ENCODE measurements at places on chromosomes 3 and 15.

DNA sequence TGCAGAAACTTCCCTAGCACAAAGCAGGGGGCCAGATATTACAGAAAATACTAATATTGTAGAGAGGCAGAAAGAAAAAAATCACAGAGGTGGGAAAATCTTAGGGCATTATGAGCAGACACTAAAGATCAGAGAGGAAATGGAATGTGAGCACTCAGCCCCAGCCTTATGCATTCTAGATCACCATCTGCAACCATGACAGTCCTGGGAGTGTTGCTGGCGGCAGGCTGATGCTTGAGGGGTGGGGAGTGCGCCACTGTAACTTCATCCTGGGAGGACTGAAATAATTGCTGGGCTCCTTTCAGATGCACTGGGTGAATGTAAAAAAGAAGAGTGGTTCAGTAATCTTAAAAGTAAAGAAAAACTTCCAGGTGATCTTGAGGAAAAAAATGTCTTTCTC, 427.6 kb upstream of the SEMA6D start:
- DNase-seq = no peak

- DNase-seq = peak; percentile 13
These were observed 95.3 kb downstream of the SLC49A4 start for GRCh38 chr3:122890077-122890719.

- DNase-seq = no peak
These were observed 460.8 kb downstream of the ROBO2 start for GRCh38 chr3:77500721-77501120.

DNA sequence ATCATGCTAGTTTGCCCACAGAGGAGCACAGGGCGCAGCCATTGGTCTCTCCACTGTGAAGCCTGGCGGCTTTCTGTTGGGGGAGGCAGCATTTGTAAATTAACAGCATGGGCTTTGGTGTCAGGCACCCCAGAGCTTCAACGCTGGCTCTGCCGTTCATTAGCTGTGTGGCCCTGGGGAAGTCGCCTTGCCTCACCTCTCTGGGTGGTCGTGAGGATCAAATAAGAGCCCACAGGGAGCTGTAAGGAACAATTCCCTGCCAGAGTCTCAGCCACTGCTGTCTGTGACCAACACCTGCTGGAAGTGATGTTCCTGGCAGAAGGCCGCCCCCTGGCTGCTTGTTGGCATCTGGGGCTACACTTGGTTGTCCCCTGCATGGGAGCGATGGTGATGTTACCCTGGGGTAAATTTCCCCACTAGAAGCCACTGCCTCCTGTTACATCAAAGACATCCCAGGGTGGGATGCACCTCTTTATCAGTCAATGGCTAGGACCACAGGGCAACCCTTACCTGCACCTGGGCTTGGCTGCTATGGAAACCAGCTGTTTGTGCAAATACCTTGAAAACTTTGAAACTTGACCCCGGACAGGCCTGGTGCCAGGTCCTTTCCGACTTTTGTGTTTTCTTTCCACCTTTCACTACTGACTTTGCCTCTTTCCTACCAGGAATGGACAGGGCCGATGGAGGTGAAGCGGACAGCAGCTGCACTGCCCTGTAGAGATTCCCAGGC, 36.9 kb downstream of the DNASE1L3 start:
- peak; percentile 46 for DNase-seq

DNA sequence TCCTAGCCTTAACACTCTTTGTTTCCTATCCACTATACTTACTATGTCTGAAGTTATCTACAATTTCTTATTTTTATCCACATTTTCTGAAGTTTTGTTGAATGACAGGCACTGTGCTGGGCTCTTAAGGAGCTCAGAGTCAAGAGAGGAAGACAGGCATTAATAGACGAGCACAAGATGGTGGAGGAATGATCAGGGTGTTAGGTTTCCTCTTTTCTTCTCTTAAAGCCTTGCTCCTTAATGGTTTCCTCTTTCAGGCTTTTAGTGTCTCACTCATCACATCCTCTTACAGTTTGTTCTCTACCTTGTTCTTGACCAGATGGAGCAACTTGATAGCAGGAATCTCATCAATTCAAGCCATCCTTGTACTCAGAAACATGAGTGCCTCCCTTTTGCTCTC, 52.9 kb upstream of the BCL6 start:
- DNase-seq = no peak

DNA sequence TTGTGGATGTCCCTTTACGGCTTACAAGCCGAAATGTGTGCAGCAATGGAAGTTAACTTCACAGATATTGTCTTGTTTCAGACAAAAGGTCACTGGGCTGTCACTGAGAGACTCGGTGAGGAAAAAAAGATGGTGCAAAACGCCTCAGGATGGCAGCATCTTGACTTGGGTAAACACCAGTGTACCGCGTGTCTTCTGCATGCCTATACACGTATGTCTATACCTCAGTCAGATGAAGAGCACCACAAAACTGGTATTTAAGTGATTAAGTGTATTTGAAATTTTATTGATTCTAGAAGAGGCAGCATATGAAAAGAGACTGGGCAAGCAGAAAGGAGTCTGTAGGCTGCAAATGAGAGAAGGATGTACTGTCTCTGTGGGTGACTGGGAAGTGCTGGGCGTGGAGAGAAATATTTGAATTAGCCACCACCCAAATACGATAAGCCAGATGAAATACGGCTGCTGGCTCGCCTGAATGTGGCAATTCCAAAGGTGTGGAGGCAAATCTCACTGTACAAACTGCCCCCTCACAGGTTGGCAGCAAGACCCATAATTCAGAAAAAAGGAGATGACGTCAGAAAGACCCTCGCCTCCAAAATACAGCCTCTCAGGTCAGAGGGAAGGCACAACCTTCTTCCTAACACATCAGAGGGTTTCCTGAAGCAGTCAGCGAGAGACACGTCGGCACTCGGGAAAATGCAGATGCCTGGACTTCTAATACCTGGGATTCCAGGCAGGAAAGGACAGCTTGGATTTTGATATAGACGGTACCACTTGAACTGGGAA, 53.4 kb upstream of the NEO1 start:
- no peak for DNase-seq

DNA sequence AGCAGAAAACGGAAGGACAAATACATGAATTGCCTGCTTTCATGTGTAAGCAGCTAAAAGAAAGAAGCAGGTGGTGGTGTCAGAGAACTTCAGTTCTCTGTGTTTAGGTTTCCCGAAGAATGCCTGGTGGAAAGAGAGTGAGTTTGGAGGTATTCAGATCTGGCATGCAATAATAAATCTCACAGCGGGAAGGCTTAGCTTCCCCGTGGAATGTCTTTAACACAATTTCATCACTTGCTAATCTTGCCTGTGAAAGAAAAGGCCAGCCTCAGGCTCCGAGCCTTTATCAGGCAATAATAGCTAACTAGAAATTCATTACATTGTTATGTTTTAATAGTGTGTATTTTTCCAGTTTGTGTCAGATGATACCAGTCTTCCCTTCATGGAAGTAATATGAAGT, 220.3 kb downstream of the PDZRN3 start:
- DNase-seq = no peak

DNA sequence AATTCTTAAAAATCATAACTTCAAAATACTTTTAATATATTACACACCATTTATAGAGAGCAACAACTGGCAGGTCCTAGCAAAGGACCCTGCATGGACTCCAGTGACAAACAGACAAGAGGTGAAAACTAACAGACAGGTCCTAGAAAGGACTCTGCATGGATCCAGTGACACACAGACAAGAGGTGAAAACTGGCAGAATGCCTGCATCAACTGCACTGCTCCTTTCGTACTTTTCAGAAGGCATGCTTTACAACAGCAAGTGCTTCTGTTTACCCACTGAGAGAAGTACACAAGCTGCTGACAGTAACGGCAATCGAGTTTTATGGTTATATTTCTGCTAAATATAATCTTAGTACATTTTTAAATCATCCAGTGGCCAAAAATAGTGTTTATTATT, 24.3 kb upstream of the GP5 start:
- DNase-seq = no peak

DNA sequence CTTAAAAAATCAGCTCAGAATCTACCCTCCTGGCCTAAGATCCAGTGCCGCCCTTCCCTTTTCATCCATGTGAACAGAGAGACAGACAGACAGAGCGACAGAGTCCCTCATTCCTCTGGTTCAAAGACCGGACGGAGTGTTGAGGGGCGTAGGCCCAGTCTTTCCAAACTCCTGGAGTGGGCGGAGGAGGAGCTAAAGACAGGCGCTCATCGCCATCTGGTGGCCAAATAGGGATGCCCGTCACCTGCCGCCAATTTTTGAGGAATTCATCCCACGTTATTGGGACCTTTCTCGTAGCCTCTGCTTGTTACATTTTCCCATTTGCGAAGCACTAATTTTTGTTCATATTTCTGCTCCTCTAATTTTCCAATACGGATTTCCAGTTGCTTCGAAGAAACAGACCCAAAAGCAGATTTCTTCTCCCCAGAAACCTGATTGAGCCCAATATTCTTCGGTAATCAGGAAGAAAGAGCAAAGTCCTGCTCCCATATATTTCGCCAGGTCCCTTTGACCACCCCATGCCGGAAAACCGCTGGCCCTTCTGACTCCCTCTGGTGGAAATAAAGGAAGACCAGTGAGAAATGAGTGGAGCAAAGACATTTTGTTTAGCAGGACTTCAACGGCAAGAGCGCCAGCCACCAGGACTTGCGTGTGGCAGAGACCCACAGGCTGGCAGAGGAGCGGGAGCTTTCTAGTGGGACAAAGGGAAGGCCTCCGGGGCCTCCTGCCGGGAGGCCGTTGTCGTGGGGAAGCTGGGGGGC, 88.0 kb downstream of the LRRK1 start:
- peak; percentile 83 for DNase-seq

DNA sequence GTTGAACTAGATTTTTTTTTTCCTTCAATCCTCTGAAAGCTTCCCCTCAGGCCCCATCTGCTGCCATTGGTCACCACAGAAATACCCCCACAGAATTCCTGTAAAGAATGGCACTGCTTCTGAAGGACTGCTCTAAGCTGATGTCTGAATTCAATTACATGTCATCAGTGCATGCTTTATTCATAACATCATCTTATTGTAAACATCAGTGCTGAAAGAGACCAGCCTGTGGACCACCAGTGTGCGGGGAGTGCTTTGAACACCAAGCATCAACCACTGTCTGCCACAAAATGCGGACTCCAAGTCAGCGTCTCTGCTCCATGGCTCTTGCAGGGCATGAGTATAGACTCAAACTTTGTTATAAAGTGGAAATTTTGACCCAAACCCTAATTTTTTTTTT, 11.6 kb downstream of the PHLDB2 start:
- no peak for DNase-seq

DNA sequence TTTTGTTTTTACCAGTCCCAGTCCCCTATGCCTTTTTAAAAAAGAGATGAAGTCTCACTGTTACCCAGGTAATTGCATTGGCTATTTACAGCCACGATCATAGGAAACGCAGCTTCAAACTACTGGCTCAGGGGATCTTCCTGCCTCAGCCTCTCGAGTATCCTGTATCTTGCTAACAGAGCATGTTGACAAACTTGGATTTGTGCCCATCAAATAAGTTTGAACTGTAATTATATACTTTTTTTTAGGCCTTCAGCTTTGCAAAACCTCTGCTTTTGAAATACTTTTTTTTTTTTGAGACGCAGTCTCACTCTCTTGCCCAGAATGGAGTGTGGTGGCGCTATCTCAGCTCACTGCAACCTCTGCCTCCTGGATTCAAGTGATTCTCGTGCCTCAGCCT, 3.0 kb upstream of the EDEM1 start:
- no peak for DNase-seq

GRCh38 chr3:125585595-125586223, 9.6 kb downstream of the OSBPL11 start:
- peak; percentile 59 for DNase-seq

GRCh38 chr3:4972652-4973643, 6.3 kb upstream of the BHLHE40 start:
- DNase-seq = no peak

GRCh38 chr3:194169595-194169994, 33.6 kb downstream of the HES1 start:
- no peak for DNase-seq

DNA sequence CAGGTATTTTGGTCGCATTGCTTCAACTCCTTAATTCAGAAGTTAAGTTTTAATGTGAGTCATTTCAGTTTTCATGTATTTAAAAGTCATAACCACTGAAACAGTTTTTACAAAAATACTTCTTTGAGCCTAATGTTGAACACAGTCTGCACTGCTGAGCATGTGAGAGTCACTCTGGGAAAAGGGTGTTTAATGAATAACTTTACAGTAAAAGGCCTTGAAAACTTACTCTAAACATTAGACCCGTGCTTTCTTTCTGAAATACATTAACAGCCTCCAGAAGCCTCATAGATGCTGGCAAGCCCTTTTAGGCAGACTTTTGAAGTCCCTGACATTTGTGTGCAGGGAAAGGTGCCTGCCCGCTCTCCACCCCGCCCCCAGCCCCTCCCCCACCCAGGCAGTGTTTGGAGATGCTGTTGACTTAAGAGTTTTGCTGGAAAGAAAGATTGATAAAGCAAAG, 68.9 kb upstream of the NR2F2 start:
- DNase-seq = no peak

- DNase-seq = no peak
These were observed 8.5 kb upstream of the CDCP1 start for GRCh38 chr3:45154641-45155147.

DNA sequence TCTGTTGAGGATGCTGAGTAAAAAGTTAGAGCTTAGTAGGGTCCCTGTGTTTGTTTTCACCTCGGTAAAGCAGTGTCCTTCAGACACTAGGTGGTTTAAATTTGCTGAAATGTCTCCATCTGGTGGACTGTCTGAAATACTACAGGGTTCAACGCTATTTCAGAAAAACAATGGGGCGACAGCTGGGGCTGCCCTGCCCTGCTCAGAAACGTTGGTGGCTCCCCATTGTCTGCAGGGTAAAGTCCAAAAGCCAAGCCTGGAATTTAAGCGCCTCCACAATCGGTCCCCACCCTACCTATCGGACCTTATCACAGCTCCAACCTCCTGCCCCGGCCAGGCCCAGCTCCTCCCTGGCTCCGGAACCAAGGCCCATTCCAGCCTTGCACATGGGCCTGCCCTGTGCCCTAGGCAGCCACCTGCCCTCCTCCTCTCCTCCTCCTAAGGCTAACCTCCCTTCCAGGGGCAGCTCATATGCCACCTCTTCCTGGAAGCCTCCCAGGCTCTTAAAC, 4.3 kb upstream of the TSEN2 start:
- DNase-seq = no peak

GRCh38 chr3:72279631-72280041, 494.7 kb upstream of the PROK2 start:
- no peak for DNase-seq
